ENCODE measurements at places on chromosomes 1 and 21.

GRCh38 chr1:165364568-165365133 is 8.1 kb upstream of the LMX1A start:
- DNase-seq: no peak

DNA sequence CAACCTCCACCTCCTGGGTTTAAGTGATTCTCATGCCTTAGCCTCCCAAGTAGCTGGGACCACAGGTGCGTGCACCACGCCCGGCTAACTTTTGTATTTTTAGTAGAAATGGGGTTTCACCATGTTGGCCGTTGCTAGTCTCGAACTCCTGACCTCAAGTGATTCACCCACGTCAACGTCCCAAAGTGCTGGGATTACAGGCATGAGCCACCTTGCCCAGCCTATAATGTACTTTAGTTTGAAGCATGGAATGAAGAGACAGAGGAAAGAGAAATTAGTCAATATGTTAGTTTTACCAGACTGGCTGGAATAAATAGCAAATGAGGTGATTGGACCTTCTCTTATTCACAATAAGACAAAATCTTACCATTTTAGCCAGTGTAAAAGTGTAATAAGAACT is 89.0 kb downstream of the GTF2B start:
- DNase-seq: no peak

DNA sequence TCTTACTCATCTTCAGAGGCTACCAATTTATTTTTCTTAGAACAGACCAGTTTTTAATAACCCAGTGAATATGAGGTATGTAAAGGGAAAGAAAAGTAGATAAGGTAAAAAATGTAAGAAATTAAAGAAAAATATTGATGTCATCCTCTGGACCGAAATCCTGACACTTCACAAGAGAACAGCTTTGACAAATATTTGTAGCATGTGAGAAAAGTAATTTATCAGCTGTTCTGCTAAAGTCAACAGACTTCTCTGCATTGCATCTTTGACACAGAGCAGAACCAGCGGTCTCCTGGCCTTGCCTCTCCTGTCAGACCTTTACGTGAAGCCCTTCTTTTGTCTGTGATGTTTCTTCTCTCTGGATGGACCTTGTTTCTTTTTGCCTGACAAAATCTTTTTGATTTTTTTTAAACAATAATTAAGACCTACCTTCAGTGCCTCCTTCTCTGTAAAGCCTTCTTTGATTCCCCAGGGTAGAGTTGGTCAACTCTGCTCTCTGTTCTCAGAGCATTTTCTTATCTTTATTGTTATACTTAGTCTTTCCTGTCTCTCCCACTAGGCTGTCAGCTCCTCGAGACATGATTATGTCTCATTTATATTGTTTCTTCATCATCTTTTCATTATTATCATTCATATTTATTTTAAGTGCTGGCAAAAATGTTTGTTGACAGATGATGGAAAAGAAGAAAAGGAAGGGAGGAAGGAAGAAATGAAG is 35.4 kb downstream of the RGS4 start:
- no peak for DNase-seq

- DNase-seq: no peak
Measured at GRCh38 chr1:212286556-212287131, 1.4 kb downstream of the PPP2R5A start.

DNA sequence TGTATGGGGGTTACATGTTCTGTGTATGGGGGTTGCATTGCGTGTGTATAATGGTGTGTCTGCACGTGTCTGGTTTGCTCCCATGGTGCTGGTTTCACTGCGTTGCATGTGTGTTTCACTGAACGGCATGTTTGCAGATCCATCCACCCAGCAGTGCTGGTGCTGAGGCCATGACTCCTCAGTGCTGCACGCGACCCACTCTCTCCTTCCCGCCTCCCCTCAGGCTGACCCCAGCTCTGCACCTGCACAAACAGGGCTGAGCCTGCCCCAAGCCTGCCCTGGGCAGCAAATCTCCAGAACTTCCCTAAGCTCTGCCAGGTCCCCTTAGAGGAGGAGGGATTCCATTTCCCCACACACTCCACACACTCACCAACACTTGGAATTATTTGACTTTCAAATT is 18.7 kb downstream of the ACTRT2 start:
- no peak for DNase-seq

- DNase-seq: no peak
Measured at GRCh38 chr1:109186733-109187086, 27.0 kb upstream of the SARS1 start.
